ENCODE measurements at places on chromosomes 7 and 10.

DNA sequence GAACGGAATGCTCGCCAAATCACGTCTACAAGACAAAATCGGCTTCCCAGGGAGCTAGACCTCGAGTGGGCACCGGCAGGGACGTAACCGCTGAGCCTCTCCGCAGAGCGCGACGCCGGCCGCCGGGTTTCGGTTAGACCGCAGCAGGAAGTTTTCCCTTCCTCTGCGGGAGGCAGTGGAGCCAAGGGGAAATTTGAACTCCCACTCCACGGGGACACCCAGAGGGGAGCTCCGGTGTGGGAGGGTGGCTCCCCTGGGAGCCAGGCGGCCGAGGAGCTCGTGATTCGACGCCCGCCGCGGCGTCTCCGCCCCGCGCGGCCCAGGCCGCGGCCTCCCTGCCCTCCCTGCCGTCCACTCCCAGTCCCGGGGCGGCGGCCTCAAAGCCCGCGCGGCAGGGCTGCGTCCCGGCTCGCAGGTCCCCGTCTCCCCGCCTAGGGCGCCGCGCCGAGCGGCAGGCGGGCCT lies 426 bp downstream of the SYPL1 start:
- DNase-seq: no peak

- no peak for DNase-seq
These were observed 81.7 kb downstream of the NRP1 start for GRCh38 chr10:33252794-33253203.

DNA sequence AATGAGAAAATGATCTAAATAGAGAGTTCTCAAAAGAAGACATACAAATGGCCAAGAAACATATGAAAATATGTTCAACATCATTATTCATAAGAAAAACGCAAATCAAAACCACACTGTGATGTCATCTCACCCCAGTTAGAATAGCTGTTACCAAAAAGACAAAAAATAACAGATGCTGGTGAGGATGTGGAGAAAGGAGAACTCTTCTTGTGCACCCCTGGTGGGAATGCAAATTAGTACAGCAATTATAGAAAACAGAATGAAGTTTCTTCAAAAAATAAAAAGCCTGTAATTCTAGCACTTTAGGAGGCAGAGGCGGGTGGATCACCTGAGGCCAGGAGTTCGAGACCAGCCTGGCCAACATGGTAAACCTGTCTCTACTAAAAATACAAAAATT lies 199.3 kb downstream of the PARD3 start:
- no peak for DNase-seq

DNA sequence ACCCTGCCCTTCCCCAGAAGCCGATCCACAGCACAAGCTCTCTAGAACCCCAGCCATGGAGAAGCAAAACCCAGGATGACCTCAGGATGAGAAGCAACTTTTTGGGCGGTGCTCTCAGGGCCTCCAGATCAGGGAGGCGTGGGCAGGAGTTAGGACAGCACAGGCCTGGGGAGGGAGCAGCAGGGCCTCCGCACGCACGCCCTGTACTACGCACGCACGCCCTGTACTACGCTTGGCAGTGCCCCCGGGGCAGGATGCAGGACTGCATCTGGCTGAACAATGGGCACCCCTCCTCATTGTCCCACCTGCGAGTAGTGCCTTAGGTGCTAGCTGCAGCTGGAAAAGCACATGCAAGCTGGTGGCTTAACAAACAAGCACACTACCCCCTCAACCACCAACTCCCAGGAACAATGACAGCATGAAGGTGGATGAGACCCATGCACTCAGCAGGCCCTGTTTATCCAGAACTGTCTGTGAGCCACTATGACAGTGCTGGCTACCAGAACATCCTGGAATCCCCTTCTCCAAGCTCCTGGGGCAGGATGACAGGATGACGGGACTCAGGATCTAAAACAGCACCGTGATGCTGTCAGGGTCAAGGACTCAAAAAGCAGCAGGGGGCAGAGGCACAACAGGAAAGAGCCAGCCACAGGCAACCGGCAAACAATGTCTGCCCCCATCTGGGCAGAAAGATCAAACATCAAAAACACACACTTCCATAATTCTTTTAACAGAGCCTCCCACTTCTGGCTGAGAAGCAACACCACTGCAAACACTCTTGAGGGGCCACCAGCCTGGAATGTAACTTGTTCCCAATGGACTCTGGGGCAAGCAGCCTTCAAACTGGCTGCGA lies 11.8 kb downstream of the PODXL start:
- DNase-seq: no peak

- no peak for DNase-seq
These were observed 91.3 kb upstream of the PRKG1 start for GRCh38 chr10:50982989-50983388.

DNA sequence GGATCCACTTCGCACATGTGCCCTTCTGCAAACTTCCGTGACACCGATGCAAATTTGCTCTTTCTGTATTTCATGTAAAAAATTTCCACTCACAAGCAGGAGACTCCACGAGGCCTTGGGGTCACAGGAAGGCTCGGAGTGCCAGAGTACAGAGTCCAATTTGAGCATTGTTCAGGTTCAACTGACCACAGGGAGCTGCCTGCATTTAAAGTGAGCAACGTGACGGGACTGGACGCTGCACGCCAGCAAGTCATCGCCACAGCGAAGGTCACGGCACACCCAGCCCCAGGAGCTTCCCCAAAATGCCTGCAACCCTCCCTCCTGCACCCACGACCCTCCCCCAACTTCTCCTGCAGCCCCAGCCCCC lies 41.5 kb upstream of the NKX6-2 start:
- no peak for DNase-seq

- DNase-seq: no peak
These were observed 39.1 kb downstream of the NHLRC2 start for GRCh38 chr10:113893570-113893969.

DNA sequence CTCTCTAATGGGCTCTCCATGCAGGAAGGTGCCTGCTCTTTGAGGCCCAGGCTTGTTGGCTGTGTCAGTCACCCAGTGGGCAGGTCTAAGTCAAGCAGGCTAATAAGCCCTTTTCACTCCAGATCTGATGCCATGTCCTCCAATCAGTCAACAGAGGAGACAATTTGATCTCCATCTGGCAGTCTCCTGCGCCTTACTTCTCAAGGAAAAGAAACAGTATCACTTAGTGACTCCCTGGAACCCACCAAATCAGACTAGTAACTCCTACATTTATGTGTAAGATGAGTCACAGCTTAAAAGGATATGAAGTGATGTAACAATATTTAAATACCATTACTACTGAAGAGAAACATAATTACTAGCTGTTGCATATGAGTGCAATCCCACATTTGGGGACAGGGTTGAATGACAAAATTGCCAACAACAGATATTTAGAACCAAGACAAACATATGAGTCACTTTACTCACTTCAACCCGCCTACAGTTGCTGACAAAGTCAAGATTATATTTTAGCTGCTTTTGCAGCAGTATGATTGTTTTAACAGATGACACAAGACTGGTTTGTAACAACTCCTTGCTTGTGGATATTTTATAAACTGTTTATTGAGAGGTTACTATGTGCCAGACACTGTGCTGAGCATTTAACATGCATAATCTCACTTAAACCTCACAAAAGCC lies 72.1 kb downstream of the USP6NL start:
- no peak for DNase-seq

- DNase-seq: no peak
These were observed 11.5 kb downstream of the TAS2R16 start for GRCh38 chr7:122984021-122984420.

DNA sequence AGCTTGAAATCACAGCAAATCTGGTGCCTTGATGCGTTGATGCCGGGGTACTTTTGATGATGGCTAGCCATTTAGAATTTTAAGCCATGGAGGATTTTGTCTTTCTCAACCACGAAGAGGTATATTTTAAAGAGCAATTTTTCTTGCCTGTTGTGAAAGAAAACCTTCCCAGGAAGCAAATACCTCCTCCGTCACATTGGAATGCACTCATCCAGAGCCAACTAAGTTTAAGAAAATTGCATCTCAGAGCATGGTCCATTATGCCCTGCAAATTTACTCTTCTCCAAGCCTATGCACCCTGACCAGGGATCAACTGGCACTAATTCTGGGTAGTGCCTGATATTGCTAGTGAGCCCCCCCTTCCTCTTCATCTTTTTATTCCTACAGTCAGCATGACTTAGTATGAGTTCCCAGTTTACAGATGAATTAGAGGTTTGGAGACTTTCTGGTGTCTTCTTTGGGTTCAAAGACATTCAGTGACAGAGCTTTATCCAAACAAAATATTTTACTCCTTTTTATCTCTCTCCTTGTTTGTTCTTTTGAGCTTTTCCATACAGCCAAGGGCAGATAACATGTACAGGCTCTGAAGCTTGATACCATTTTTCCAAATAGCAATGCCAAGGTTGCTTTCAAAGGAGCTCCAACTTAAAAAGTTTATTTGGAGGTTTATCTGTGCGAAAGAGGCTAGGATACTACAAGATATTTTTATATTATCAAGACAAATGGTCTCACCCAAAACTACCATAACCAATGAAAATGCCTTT lies 56.6 kb upstream of the ANK3 start:
- no peak for DNase-seq

DNA sequence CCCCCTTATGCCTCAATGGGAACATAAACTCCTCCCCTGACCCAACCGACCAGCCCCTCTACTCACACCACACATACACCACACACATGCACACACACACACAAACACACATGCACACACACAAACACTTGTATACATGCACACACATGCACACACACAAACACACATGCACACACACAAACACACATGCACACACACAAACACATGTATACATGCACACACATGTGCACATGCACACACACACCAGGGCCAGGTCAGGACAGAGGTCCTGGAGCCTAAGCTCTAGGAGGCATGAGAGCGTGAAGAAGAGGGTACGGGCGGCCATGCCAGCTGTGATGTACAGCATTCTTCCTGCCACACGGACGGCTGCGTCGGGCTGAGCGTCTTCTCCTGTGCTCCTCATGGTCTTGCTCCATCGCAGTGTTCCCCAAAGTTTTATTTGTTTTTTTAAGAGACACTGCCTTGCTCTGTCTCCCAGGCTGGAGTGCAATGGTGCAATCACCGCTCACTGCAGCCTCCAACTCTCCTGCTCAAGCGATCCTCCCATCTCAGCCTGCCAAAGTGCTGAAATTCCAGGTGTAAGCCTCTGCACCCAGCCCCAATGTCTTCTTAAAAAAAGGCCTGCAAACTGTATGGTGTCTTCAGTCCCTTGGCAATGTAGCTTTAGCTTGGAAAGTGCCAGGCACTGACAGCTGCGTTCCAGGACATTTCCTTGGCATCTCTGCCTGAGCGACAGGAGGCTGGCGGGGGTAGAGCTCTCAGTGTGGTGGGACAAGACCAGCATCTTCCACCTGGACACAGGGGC lies 38.8 kb upstream of the INPP5A start:
- no peak for DNase-seq

- DNase-seq: no peak
These were observed 99.0 kb downstream of the PLPP4 start for GRCh38 chr10:120555842-120556532.

GRCh38 chr10:130423455-130424305 lies 287.5 kb downstream of the GLRX3 start:
- no peak for DNase-seq

DNA sequence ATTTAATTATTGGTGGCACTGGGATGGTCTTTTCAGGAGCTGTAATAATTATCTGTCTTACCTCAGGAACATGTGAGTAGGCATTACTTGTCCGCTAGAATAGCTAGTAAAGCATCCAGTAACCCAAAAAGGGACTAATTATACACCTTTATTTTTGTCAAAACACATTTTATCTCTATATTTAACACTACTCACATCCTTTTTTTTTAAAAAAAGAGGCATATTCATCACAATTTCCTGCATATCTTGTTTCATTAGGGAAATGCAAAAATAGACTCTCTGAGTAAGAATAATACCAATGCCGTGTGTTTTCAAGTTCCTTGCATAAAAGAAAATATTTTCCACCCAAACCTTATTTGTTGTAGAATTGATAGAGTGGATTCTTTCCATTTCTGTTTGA lies 99.5 kb downstream of the VTI1A start:
- DNase-seq: no peak

DNA sequence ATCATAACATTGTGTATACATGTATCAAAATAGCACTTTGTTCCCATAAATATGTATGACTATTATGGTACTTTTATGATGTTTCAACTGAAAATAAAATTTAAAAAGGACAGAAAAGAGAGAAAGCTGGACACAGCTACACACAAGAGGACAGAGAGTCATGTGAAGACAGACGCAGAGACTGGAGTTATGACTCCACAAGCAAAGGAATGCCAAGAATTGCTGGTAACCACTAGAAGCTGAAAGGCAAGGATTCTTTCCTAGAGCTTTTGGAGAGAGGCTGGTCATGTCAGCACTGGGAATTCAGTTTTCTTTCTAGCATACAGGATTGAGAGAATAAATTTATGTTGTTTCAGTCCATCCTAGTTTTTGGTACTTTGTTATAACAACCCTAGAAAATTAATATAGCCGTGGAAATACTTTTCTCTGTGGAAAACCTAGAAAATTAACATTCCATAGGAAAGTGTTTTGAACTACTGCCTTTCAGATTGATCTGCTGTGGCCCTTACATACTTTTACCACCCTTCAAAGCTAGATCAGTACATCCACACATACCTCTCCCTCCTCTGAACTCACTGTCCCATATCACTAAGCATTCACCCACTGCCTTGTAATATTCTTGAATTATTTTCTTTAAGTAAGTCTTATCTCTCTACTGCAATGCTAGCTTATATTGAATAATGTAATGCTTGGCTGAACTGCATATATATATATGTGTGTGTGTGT lies 575.3 kb downstream of the IPMK start:
- no peak for DNase-seq

- no peak for DNase-seq
These were observed 41.0 kb upstream of the CHST15 start for GRCh38 chr10:124134251-124134893.

GRCh38 chr7:13336227-13336626 lies 648.8 kb downstream of the ARL4A start:
- DNase-seq: no peak

DNA sequence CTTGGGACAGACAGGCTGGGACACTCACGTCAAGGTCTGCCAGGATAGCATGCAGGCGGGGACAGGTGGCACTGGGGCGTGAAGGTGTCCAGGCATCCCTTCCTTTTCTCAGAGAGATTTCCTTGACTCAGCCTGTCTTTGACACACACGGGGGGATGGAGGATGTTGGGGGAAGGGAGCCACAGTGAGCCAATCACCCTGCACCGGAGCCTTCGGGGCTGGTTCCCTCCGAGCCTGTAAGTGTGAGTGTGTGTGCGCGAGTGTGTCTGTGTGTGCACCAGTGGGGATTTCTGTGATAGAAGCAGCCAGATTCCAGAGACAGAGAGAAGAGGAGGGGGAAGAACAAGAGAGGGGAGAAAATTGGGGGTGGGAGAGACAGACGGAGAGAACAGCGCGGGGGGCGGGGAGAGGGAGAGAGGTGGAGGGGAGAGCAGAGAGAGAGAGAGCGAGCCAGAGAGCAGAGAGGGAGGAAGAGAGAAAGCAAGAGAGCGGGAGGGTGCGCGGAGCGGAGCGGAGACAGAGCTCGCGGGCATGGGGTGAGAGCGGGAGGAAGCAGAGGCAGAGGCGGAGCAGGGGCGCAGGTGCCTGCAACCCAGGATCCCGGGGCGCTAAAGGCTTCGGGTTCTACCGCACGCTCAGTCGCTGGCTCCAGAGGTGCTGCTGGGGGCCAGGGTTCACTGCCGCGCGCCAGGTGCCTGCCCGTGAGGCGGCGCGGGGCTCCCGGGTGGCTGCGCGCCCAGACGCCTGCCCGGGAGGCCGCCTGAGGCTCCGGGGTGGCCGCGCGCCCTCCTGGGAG lies 466 bp upstream of the GPR26 start:
- DNase-seq: no peak

- peak; percentile 51 for DNase-seq
These were observed 296.1 kb upstream of the SEMA3A start for GRCh38 chr7:84490661-84491060.

- DNase-seq: no peak
These were observed 93.7 kb upstream of the PDE1C start for GRCh38 chr7:32163896-32164295.

GRCh38 chr10:98611436-98611835 lies 164.7 kb upstream of the HPS1 start:
- no peak for DNase-seq

Data from skin of body (tissue), 3 donors.